ENCODE measurements at places on chromosomes 1 and 21. TPM values are rescaled to one million over a fixed set of nuclear protein-coding genes. Genes with fewer than 3 reads are reported as not detected.

PCP4 gene
- not detected for total RNA-seq

HSD3B1 gene
- total RNA-seq = not detected

FAM78B gene
- total RNA-seq = 0.09 TPM

AIRE gene
- total RNA-seq = not detected

TFAP2E gene
- total RNA-seq = 4.6 TPM

CLDN17 gene
- not detected for total RNA-seq

- no peak for DNase-seq
- no peak overlapping the region for H3K27ac ChIP-seq
- no peak overlapping the region for H3K4me3 ChIP-seq
- no peaks in the 10 kb centered on the region for H3K36me3 ChIP-seq
- H3K4me1 ChIP-seq = peaks cover 73% of the 10 kb centered on the region
Observed at GRCh38 chr21:44017601-44018000, 5.5 kb downstream of the TRAPPC10 start.

DNA sequence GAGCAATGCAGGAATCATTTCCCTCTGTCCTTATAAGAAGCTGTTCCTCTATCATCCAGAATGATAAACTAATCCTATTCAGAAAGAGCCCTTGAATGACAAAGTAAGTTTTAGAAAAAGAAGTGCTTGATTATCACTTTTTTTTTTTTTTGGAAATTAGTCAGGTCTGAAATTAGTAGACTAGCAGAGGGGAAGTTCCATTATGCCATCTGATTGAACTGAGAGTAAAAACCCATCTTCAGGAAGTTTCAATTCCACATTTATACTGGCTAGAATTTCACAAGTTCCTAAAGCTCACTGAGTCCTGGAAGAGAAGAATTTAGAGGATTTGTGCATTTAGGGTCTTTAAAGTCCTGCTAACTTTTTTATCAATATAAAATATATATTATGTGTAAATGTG is 128.8 kb upstream of the COA6 start:
- no peak overlapping the region for H3K4me3 ChIP-seq
- no peak overlapping the region for H3K27ac ChIP-seq
- no peaks in the 10 kb centered on the region for H3K27me3 ChIP-seq
- DNase-seq = no peak
- H3K4me1 ChIP-seq = no peaks in the 10 kb centered on the region

DNA sequence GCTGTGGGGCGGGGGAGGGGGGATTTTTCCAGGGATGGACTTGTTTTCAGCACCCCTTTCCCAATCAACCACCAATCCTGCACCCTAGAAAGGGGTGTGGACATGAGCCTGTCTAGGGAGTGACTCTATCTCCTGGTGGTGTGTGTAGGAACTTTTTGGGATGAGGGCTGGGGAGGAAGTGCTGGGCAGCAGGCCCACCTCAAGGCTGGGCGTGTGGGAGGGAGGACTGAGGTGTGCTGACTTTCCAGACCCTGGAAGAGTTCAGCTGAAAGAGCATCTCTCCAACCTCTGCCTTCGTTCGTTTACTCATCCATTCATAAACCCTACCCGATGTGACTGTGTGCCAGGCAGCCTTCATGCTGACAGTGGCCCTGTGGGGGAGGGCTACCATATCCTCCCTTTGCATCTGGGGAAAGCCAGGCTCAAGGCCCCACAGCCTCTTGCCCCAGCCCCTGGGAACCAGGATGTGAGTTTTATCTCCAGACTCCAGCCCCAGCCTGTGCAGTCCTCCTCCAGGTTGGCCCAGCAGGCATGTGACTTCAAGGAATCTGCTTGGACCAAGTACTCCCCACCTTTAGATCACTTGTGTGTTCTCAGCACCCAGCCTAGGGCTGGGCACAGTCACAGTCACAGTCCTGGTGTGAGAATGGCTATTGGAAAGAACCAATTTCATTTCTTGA is 6.7 kb downstream of the KNCN start:
- H3K4me1 ChIP-seq = no peaks in the 10 kb centered on the region
- no peak for DNase-seq
- no peak overlapping the region for H3K27ac ChIP-seq

DNA sequence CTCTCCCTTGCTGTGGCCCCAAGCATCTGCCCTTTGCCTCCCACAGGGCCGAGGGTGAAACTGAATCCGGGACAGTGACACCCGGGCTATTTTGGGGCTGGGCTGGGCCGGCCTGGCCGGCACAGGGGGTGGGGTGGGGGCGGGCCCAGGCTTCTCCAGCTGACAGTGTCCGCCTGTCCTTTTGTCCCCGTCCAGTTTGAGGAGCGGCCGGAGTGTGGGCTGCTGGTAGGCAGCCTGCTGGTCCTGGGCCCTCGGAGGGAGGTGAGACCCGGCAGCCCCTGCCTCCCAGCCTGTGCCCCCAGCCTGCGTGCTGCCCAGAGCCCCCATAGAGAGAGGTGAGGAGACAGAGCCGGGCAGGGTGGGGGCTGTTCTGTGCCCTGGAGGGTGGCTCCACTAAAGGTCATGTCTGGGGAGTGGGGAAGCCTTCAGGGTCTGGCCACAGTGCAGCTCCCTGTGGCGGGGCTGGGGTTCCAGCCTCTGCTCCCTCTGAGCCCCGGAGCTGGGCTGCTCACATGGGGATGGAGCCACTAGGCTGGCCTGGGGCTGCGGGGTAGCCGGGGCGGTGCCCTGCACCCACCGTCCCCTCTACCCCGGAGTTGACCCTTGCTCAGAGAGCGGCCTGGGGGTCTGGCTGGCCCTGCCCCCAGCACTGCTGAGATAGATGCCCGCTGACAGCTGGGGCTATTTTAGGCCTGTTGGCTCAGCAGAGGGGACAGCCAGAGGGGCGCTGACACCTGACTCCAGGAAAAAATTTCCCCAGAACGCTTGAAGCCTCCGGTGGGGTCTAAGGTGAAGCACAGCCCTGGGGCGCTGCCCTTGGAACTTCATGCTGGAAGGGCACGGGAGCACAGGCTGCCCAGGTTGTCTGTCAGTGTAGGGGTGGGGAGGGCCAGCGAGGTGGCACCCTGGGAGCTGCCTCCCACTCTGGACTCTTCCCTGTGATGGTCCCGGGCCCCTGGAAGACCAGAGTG is at the start of gene OBSCN:
OBSCN (plus strand) TSS at position 194 of the 971 bp plus-strand sequence. CDS start 3,740 bp downstream, outside the sequence.
- no peak within 1 kb of the TSS for H3K4me3 ChIP-seq
- H3K36me3 ChIP-seq = peaks cover 3% of the 10 kb centered on the region
- no peaks in the 10 kb centered on the region for H3K4me1 ChIP-seq
- no peaks in the 10 kb centered on the region for H3K27me3 ChIP-seq
- no peak for DNase-seq

Data from T-cell (primary cell).